ENCODE measurements at places on chromosomes 2 and 18. TPM values are rescaled to one million over a fixed set of nuclear protein-coding genes. Genes with fewer than 3 reads are reported as not detected.
A peak's percentile ranks its signal among the peaks of the same experiment; 100 is the strongest.

DNA sequence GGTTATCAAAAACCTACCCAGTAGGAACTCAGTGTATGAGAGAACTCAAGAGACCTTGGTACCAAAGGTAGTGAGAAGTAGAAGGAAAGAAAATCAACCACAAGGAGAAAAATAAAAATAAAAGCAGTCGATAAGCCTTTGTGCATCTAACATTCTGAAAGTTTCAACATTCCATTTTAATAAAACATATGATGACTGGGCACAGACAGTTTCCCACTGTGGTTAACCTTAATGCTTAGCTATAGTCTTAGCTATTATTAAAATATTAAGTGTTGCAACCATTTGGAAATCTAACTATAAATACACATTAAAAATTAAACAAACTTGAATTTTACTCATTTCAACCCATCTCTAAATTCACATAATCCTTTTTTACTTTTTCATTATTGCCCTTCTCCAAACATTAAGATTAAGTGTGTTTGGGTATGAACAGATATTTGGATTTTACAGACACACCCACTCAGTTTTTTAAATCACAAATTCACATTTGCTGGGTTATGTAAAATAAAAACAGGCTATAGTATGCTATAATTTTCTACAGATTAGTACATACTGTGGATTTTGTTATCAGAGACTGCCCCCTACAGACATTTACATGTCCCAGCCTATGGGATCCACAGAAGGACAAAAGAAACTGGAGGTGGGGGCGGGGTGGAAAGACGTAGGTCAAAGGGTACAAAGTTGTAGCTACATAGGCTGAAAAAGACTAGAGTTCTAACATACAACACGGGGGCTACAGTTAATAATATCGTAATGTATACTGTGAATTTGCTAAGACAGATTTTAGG lies 32.8 kb downstream of the SRBD1 start:
- peaks cover 3% of the 10 kb centered on the region for H3K4me1 ChIP-seq
- H3K36me3 ChIP-seq: peaks cover 33% of the 10 kb centered on the region
- H3K27ac ChIP-seq: no peak overlapping the region
- H3K27me3 ChIP-seq: no peaks in the 10 kb centered on the region
- peak; percentile 17 for DNase-seq
- H3K4me3 ChIP-seq: no peak overlapping the region

Gene SCYGR3
- polyA plus RNA-seq: not detected

GRCh38 chr2:4291430-4291829 lies 588.1 kb downstream of the DCDC2C start:
- H3K4me1 ChIP-seq: peaks cover 24% of the 10 kb centered on the region
- H3K27ac ChIP-seq: peak overlapping the region; percentile 90
- H3K27me3 ChIP-seq: no peaks in the 10 kb centered on the region
- H3K36me3 ChIP-seq: no peaks in the 10 kb centered on the region
- peak; percentile 43 for DNase-seq

- no peaks in the 10 kb centered on the region for H3K27me3 ChIP-seq
- no peak overlapping the region for H3K4me3 ChIP-seq
- no peak overlapping the region for H3K27ac ChIP-seq
- no peak for DNase-seq
- H3K36me3 ChIP-seq: no peaks in the 10 kb centered on the region
Observed at GRCh38 chr2:122737429-122738077, 982.1 kb downstream of the TSN start.

DNA sequence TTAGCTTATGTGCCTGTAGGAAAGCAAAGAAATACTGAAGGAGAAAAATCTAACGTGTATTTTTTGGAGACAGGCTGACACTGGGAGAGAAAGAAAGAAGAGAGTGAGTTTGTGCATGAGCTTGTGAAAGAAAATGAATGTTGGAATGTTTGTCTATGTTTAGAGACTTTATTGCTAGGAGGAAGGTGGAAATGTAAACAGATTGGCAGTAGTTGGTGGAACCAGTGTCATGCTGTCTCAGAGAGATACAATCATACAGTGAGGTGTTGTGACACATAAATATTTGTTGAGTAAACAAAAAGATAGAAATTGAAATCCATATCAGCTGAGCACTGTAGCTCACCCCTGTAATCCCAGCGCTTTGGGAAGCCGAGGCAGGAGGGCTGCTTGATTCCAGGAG lies 222.2 kb upstream of the MEIS1 start:
- H3K27me3 ChIP-seq: no peaks in the 10 kb centered on the region
- no peak overlapping the region for H3K4me3 ChIP-seq
- no peaks in the 10 kb centered on the region for H3K36me3 ChIP-seq
- no peak overlapping the region for H3K27ac ChIP-seq
- H3K4me1 ChIP-seq: no peaks in the 10 kb centered on the region

- H3K36me3 ChIP-seq: no peaks in the 10 kb centered on the region
- no peak overlapping the region for H3K4me3 ChIP-seq
- peaks cover 16% of the 10 kb centered on the region for H3K4me1 ChIP-seq
- no peak for DNase-seq
- H3K27ac ChIP-seq: no peak overlapping the region
- H3K27me3 ChIP-seq: peaks cover 47% of the 10 kb centered on the region
Observed at GRCh38 chr2:32951672-32952071, 4.9 kb downstream of the LTBP1 start.

Gene IL1R1
- polyA plus RNA-seq: 0.29 TPM

- no peaks in the 10 kb centered on the region for H3K4me1 ChIP-seq
- DNase-seq: no peak
- no peaks in the 10 kb centered on the region for H3K27me3 ChIP-seq
- H3K27ac ChIP-seq: peak overlapping the region; percentile 56
- H3K4me3 ChIP-seq: no peak overlapping the region
- peaks cover 8% of the 10 kb centered on the region for H3K36me3 ChIP-seq
Observed at GRCh38 chr2:217555081-217555876, 447.5 kb downstream of the TNS1 start.

Gene PPIG
- 107 TPM for polyA plus RNA-seq

DNA sequence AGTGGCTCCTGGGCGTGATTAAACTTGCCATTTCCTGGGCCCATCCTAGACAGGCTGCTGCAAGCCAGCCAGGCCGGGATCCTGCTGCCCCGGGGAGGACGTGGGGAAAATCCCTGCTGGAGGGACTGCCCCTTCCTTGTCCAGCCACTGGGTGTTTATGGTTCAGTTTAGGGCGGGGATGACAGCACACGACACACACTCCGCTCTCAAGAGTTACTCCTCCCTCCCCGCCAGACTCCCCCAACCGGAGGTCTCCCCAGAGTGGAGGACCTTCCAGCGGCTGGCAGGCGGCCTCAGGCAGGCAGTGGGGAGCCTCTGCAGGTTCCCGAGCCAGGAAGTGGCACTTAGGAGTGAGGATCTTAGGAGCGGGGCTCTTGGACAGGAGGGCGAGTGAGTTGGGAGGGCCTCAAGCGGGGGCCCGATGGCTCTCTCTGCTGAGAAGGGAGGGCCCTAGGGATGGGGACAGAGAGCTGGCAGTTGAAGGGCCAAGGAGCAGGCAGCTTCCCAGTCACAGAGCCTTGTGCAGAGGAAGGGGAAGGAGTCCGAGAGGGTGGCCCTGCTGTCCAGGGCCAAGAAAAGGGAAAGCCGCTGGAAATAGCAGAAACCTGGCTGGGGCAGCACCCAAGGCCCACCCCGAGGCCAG lies 5.7 kb upstream of the GPR35 start:
- peaks cover 8% of the 10 kb centered on the region for H3K4me1 ChIP-seq
- H3K27me3 ChIP-seq: no peaks in the 10 kb centered on the region
- DNase-seq: no peak
- no peak overlapping the region for H3K4me3 ChIP-seq

Gene CDH2
- polyA plus RNA-seq: not detected

Gene DNMT3A
- 14.0 TPM for polyA plus RNA-seq

- H3K4me1 ChIP-seq: peaks cover 15% of the 10 kb centered on the region
- no peak overlapping the region for H3K4me3 ChIP-seq
- H3K36me3 ChIP-seq: peaks cover 19% of the 10 kb centered on the region
Observed at GRCh38 chr2:239151201-239152131, 249.4 kb downstream of the HDAC4 start.

DNA sequence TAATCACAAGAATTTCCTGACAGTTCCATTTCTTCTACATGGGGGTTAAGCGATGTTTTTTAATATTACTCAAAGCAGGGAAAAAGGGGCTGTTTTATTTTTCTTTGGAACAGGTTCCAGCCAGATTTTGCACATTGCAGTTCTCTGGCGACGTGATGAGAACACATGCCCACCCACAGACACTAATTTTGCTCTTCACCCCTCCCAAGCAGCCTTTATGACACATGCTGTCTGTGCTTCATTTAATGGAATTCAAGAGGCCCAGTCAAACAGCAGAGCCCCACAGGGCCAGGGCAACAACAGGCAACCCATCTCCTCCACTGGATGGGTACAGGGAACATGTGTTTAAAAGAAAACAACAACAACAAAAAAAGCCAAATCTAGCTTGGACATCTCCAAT lies 70.8 kb downstream of the SPRED2 start:
- H3K27ac ChIP-seq: no peak overlapping the region
- no peaks in the 10 kb centered on the region for H3K4me1 ChIP-seq
- no peak for DNase-seq
- no peaks in the 10 kb centered on the region for H3K27me3 ChIP-seq

DNA sequence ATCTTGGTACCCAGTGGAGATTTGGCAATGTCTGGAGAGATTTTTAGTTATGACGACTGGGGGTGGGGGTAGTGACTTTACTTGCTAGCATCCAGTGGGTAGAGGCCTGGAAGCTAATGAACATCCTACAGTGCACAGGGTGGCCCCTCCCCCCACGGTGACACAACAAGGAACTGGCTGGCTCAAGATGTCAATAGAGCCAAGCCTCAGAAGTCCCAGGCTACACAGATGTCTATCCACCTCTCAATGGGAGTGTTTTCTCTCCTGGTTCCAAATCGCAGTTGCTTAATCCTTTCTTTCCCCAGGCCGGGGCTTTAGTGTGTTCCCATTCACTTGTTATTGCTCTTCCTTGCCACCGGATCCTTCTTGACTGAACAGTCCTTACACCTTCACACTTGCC lies 9.3 kb upstream of the CCBE1 start:
- no peak overlapping the region for H3K4me3 ChIP-seq
- no peak for DNase-seq
- no peaks in the 10 kb centered on the region for H3K36me3 ChIP-seq
- H3K27me3 ChIP-seq: peaks cover 31% of the 10 kb centered on the region

DNA sequence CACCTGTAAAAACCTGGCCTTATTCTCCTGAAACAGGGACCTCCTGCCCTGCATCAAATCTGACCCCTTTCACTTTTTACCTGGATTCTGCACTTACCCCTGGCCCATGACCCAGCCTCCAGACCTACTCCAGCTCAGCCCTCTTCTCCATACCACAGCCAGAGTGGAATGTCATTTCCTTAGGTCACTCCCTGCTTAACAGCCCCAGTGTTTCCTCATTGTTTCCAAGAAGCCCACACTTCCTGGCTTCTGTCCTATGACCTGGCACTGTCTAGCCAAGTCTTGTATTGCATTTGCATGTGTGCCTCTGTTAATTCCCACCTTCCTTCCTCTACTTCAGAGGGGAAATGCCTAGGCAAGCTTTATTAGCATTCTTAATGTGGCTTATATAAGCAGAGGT lies 51.4 kb upstream of the TRIB2 start:
- peaks cover 23% of the 10 kb centered on the region for H3K27me3 ChIP-seq
- peaks cover 4% of the 10 kb centered on the region for H3K36me3 ChIP-seq
- no peak overlapping the region for H3K27ac ChIP-seq

DNA sequence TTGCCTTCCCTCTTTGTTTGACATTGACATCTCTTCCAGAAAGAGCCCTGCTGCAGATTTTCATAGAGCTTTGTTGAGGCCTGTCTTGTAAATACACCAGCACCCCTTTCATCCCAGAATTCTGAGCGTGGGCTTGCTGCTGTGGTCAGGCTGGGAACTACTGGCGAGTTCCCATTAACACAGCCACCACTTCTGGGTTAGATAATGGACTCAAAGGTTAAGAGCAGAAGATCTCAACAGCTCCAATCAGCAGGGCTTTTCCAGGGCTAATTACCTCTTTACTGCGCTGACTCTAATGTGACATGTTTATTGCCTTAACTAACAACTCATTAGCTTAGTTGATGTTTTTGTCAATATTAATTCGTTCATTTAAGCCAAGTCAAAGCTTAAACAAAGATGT lies 235.9 kb upstream of the BOD1L2 start:
- no peaks in the 10 kb centered on the region for H3K4me1 ChIP-seq
- H3K27me3 ChIP-seq: no peaks in the 10 kb centered on the region
- no peak overlapping the region for H3K4me3 ChIP-seq
- no peak for DNase-seq

Gene EFEMP1
- polyA plus RNA-seq: not detected

Gene B3GNT7
- 0.35 TPM for polyA plus RNA-seq

DNA sequence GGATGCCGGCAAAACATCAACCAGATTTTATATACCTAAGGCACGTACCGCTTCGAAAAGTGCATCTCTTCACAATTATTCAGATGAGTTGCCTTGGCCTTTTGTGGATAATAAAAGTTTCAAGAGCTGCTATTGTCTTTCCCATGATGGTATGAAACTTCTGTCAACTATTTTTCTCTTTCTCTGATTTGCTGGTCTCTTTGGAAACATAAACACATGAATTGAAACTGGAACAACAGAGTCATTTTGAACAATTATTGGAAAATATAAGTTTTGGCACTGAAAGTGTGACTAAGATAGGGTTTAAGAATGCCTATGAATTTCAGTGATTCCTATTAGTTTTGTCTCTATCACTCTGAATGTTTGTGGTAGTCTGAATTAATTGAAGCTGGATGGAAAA lies 109.9 kb downstream of the DPP4 start:
- no peaks in the 10 kb centered on the region for H3K27me3 ChIP-seq
- H3K36me3 ChIP-seq: no peaks in the 10 kb centered on the region
- no peaks in the 10 kb centered on the region for H3K4me1 ChIP-seq
- no peak overlapping the region for H3K4me3 ChIP-seq
- no peak for DNase-seq

Gene XIRP2
- polyA plus RNA-seq: not detected

- DNase-seq: no peak
- H3K27ac ChIP-seq: no peak overlapping the region
- peaks cover 15% of the 10 kb centered on the region for H3K4me1 ChIP-seq
- H3K27me3 ChIP-seq: peaks cover 79% of the 10 kb centered on the region
- H3K36me3 ChIP-seq: no peaks in the 10 kb centered on the region
- H3K4me3 ChIP-seq: peak overlapping the region; percentile 66
Observed at GRCh38 chr2:216633616-216634369, 573 bp downstream of the IGFBP2 start.

GRCh38 chr2:119292226-119292625 lies 68.6 kb downstream of the STEAP3 start:
- no peaks in the 10 kb centered on the region for H3K36me3 ChIP-seq
- no peak for DNase-seq
- H3K27ac ChIP-seq: no peak overlapping the region
- H3K4me1 ChIP-seq: peaks cover 3% of the 10 kb centered on the region
- no peak overlapping the region for H3K4me3 ChIP-seq
- no peaks in the 10 kb centered on the region for H3K27me3 ChIP-seq

Gene MTERF4
- polyA plus RNA-seq: 46.6 TPM

Gene CFAP65
- polyA plus RNA-seq: not detected

DNA sequence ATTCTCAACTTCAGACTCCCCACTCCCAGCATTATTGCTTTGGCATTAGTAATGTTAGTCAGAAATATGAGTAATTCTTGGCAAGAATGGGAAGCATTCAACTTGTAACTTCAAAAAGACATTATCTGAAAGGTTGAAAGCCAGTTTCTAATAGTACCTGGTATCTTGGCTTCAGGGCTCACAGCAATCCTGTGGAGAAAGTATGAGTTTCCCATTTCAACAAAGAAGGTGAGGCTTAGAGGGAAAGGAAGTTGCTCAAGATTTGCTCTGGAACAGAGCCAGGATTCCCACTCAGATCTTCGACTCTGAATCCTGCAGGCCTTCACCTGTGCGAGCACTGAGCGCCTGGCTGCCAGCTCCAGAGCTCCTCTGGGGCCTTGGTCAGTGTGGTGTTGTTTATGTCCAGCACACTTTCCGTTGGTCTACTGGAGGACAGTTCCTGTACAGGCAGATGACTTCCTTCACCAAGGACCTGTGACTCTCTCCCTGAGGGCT lies 136.1 kb downstream of the MCFD2 start:
- no peak overlapping the region for H3K4me3 ChIP-seq
- peaks cover 3% of the 10 kb centered on the region for H3K4me1 ChIP-seq
- H3K36me3 ChIP-seq: no peaks in the 10 kb centered on the region
- DNase-seq: no peak

Measured in naive B cell (primary cell).